ENCODE measurements at places on chromosomes 7 and 10.

DNA sequence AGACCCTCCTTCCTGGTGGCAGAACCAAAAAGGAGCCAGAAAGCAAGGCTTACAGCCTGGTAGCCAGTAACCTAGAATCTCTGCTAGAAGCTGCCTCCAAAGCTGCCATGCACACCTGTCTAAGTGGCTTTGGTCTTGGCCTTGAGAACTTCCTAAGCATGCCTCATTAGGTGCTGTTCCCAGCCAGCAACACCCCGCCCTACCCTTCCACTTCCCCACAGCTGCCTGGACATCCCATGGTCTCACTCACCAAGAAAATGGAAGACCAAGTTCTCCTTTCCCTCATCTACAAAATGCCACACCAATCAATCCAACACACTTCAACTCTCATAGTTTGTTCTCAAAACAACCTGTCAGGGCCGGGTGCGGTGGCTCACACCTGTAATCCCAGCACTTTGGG, 4.2 kb downstream of the PSAP start:
- DNase-seq, result no peak

DNA sequence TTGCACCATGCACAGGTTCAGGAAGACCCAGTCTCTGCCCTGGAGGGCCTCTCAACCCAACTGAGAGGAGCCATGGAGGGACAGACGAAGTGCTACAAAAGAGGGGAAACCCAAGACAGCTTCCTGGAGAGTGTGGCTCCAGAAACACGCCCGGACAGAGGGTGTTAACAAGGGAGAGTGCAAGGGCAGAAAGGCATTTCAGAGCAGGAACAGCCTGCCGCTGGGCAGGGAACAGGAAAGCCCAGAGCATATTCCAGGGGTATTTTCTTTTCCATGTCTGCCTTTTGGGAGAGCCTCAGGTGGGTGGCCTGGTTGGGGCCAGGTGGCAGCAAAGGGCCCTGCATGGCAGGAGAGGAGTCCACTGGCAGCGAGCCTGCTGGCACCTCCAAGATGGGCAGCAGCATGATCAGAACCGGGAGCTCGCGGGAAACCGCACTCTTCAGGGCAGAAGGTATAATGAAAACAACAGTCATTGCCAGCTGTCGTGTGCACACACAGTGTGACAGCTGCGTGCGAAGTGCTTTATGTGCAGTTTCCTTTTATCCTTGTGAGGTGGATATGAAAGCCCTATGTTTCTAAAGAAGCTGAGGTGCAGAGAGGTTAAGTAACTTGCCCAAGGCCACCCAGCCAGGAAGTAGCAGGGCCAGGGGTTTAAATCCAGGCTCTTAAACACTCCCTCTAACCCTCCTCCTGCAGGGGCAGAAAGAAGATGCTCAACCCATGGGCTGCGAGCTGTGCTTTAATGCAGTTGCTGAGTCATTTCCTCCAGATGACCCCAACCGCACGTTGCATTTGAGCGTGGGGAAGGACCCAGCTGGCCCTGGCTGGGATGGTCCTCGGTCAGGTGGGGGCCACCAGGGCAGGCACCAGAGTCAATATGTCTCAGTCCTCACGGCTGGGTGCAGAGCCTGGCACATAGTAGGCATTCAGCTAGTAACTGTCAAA, 128.6 kb downstream of the OAT start:
- no peak for DNase-seq

DNA sequence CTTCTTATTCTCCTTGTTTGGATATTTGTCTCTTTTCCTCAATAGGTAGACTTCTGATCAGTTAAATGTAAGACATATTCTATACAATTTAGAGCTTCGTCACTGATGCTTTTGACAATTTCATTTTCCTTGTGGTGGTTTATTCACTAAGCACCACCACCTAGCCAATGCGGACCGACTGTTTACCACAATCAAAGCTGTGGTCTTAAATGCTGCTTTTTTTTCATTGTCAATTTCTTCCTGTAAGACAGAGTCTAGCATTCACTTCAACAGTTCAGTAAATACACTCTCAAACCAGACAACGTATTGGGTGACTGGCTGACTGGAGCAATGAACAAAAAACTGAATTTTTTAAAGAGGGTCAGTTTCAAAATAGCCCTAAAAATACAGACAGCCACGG, 239.0 kb downstream of the DNAJB6 start:
- no peak for DNase-seq

DNA sequence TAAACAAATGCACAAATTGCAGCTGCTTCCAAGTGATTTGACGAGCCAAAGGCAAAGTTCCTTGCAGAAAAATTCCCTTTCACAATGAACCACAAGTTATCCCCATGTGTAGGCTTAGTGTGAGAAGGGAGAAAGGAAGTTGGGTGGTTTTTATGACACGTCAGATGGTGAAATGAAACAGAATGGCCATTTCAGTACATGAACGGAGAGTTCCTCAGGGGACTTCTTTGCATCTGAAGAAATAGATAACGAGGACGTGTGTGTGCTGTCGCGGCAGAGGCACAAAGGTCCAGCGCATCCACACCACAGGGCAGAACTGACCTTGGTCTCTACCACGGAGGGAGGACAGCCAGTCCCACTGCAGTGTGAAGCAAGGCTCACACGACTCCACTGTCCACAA, 135.9 kb downstream of the PAXIP1 start:
- no peak for DNase-seq

GRCh38 chr7:6171532-6172223, 100.7 kb downstream of the CYTH3 start:
- DNase-seq, result no peak

- no peak for DNase-seq
These were observed 49.1 kb downstream of the SYPL1 start for GRCh38 chr7:106063024-106063423.

GRCh38 chr10:56370217-56371113, 9.4 kb upstream of the ZWINT start:
- DNase-seq, result no peak

GRCh38 chr7:90599892-90600555, 3.9 kb downstream of the CDK14 start:
- DNase-seq, result no peak

- DNase-seq, result no peak
These were observed 22.8 kb upstream of the FAM20C start for GRCh38 chr7:169276-170172.

- no peak for DNase-seq
These were observed 18.0 kb upstream of the MTURN start for GRCh38 chr7:30116771-30117170.

- no peak for DNase-seq
These were observed 52.2 kb downstream of the STEAP1B start for GRCh38 chr7:22447762-22448161.

- DNase-seq, result no peak
These were observed 364.6 kb upstream of the PODXL start for GRCh38 chr7:131921016-131921415.

DNA sequence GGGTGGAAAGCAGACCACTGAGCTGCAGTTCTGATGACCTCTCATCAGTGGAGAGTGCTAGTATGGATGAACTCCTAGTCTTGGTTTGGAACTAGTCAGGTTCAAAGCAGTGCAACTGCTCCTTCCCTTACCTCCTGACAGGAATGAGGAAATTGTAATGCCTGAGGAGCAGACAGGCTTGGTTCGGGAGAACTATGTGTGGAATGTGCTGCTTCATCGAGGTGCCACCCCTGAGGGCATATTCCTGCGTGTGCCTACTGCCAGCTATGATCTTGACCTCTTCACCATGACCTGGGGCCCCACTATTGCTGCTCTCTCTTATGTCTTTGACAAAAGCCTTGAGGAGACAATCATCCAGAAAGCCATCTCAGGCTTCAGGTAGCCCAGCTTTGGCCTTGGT, 27.4 kb upstream of the NFKB2 start:
- no peak for DNase-seq

DNA sequence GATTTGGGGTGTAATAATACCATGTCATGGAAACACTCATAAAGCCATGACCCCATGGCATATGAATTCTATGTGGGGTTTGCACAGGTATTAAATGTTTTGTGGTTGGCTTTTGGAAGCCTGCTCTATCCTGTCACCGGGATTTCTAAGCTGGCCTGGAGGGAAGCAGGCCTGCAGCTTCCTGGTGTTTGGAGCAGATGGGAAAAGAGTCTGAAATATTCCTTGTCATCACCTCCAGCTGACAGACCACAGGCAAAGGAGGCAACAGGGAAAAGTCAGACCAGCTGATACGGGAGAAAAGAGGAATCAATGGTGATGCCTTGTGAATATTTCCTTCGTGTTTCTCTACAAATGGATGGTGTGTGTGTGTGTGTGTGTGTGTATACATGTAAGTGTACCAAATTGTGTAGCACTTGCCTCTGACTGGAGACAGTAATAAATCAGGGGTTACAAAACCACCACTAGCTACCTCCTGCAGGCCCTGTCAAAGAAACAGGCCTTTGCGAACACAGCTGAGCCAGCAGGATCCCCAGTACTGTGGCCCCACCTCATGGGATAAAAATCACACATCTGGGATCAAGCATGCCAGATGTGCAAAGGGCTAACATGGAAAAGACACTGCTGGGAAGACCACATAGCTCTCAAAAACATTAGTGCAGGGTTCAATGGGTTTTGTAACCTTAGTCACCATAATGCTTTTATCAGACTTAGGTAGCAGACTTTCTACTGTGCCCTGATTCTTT, 120.8 kb upstream of the HPS1 start:
- DNase-seq, result no peak

GRCh38 chr7:136403591-136403990, 426.4 kb upstream of the MTPN start:
- no peak for DNase-seq
